ENCODE measurements at places on chromosomes 3 and 15. TPM values are rescaled to one million over a fixed set of nuclear protein-coding genes. Genes with fewer than 3 reads are reported as not detected.

DNA sequence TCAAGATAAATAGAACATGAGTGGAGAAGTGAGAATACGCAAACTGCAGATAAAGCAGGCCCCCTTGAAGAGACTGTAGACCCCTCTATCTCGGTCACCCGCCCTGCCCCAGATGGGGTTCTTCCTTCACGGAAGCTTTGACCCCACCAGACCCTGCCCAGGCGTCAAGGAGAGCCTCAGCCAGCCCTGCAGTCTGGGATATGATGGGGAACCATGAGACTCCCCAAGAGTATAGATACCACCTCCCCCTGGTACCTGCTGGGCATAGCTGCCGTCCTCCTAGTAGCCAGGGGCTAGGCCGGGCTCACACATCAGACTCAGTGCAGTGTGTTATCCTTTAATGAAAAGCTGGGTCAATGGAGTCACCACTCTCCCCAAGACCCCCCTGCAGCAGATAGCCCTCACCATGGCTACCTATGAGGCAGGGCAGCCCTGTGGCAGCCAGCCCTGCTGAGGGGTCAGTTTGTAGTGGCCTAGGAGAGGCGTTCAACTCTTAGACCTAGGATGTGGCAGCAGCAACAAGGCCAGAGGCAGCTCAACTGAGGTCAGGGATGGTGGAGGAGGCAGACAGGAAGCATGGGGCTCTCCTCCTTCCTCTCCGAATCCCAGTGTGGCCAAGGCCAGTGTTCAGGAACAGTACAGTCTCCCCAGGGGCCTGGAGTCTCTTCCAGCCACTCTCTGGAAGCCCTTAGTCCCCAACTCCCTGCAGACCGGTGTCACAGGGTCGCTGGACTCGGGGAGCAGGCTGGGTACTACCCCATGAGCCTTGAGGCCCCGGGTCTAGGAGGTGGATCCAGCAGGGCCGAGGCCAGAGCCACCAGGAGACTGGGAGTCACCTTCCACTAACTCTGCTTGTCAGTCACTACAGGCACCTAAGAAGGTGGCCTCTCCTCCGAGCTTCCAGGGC, 26.1 kb downstream of the PLXNB1 start:
- no peak overlapping the region for H3K27ac ChIP-seq
- DNase-seq, result no peak
- H3K4me3 ChIP-seq, result no peak overlapping the region
- H3K36me3 ChIP-seq, result peaks cover 55% of the 10 kb centered on the region
- H3K27me3 ChIP-seq, result no peaks in the 10 kb centered on the region
- H3K4me1 ChIP-seq, result no peaks in the 10 kb centered on the region

- peaks cover 4% of the 10 kb centered on the region for H3K4me1 ChIP-seq
- H3K4me3 ChIP-seq, result peak overlapping the region; percentile 84
- peak overlapping the region; percentile 70 for H3K27ac ChIP-seq
- H3K27me3 ChIP-seq, result no peaks in the 10 kb centered on the region
Observed at GRCh38 chr15:42737529-42738328, 801 bp upstream of the CDAN1 start.

CPN2 gene
- 0.22 TPM for total RNA-seq

GPR176 gene
- 39.3 TPM for total RNA-seq

- no peak overlapping the region for H3K4me3 ChIP-seq
- H3K27me3 ChIP-seq, result no peaks in the 10 kb centered on the region
- peaks cover 5% of the 10 kb centered on the region for H3K4me1 ChIP-seq
- no peak overlapping the region for H3K27ac ChIP-seq
Observed at GRCh38 chr3:65048151-65048550, 360.4 kb upstream of the ADAMTS9 start.

PPM1L gene
- total RNA-seq, result 3.3 TPM

- no peak overlapping the region for H3K27ac ChIP-seq
- no peaks in the 10 kb centered on the region for H3K27me3 ChIP-seq
- H3K4me1 ChIP-seq, result no peaks in the 10 kb centered on the region
- no peak overlapping the region for H3K4me3 ChIP-seq
- DNase-seq, result peak; percentile 26
- no peaks in the 10 kb centered on the region for H3K36me3 ChIP-seq
Observed at GRCh38 chr15:68402432-68403160, 29.4 kb downstream of the ITGA11 start.

GRCh38 chr3:17078926-17079465, 194.2 kb downstream of the PLCL2 start:
- H3K4me1 ChIP-seq, result no peaks in the 10 kb centered on the region
- H3K36me3 ChIP-seq, result no peaks in the 10 kb centered on the region
- no peaks in the 10 kb centered on the region for H3K27me3 ChIP-seq
- no peak overlapping the region for H3K27ac ChIP-seq

DNA sequence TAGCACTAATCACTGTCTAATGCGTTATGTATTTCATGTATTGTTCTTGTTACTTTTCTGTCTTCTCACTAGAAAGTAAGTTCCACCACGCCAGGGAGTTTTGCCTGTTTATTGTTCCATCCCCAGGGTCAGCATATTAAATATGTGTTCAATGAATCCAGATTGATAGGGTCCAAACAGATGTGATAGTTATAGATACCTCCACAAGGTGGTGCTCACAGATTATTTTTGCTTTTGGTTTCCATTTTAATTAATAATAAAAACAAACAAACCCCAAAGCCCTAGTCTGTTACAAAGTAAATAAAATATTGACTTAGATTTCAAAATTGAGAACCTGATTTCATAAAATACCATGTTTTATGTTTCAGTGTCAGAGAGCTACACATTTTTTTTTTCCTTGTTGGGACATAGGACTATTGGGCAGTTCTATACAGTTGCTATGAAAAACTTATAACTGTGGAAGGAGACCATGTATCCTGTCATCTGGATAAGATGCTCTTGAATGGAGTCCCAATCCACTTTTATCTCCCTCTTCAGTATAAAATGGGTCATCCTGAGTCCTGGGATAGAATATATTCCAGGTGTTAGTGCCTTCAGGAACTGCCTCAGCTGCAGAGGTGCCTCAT, 12.4 kb downstream of the OTOL1 start:
- H3K36me3 ChIP-seq, result no peaks in the 10 kb centered on the region
- no peak for DNase-seq
- H3K27me3 ChIP-seq, result no peaks in the 10 kb centered on the region
- H3K4me1 ChIP-seq, result no peaks in the 10 kb centered on the region
- H3K4me3 ChIP-seq, result no peak overlapping the region
- H3K27ac ChIP-seq, result no peak overlapping the region

GOLGB1 gene
- total RNA-seq, result 53.0 TPM

GRCh38 chr3:48222616-48223513, at the start of gene CAMP:
Gene CAMP (plus strand): TSS chr3:48223495. CDS start chr3:48223512, 17 bp downstream.
- no peak within 1 kb of the TSS for H3K4me3 ChIP-seq
- H3K36me3 ChIP-seq, result no peaks in the 10 kb centered on the region
- no peaks in the 10 kb centered on the region for H3K27me3 ChIP-seq
- DNase-seq, result no peak
- H3K27ac ChIP-seq, result no peak within 1 kb of the TSS

GRCh38 chr15:82663186-82663600, 16.0 kb upstream of the CPEB1 start:
- H3K4me3 ChIP-seq, result no peak overlapping the region
- H3K4me1 ChIP-seq, result no peaks in the 10 kb centered on the region
- H3K27me3 ChIP-seq, result peaks cover 16% of the 10 kb centered on the region

FGF7 gene
- total RNA-seq, result not detected

PLA2G4E gene
- total RNA-seq, result not detected

TMEM212 gene
- not detected for total RNA-seq

- H3K36me3 ChIP-seq, result no peaks in the 10 kb centered on the region
- H3K4me3 ChIP-seq, result no peak overlapping the region
- H3K4me1 ChIP-seq, result peaks cover 16% of the 10 kb centered on the region
- H3K27ac ChIP-seq, result no peak overlapping the region
Observed at GRCh38 chr3:63580151-63580550, 72.3 kb upstream of the SNTN start.

SLC7A14 gene
- total RNA-seq, result 0.42 TPM

DNA sequence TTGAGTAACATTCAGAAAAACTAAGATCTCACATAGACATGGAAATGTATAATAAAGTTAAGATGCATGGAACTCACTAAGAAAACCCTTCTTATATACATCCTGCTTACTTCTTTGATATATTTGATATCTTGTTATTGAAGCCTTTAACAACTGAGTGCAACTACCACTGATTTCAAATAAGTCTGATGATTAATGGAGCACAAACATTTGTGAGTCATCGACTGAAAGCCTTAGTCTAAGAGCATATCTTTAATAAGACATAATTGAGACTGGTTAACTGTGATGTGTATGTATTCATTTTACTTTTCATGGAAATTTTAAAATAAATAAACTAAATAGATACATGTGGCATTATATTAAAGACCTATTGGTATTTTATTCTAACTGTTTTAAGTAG, 740.5 kb downstream of the EPHA3 start:
- H3K4me3 ChIP-seq, result no peak overlapping the region
- H3K27ac ChIP-seq, result no peak overlapping the region
- DNase-seq, result no peak
- H3K27me3 ChIP-seq, result no peaks in the 10 kb centered on the region
- no peaks in the 10 kb centered on the region for H3K36me3 ChIP-seq

PLS1 gene
- 11.3 TPM for total RNA-seq

DNA sequence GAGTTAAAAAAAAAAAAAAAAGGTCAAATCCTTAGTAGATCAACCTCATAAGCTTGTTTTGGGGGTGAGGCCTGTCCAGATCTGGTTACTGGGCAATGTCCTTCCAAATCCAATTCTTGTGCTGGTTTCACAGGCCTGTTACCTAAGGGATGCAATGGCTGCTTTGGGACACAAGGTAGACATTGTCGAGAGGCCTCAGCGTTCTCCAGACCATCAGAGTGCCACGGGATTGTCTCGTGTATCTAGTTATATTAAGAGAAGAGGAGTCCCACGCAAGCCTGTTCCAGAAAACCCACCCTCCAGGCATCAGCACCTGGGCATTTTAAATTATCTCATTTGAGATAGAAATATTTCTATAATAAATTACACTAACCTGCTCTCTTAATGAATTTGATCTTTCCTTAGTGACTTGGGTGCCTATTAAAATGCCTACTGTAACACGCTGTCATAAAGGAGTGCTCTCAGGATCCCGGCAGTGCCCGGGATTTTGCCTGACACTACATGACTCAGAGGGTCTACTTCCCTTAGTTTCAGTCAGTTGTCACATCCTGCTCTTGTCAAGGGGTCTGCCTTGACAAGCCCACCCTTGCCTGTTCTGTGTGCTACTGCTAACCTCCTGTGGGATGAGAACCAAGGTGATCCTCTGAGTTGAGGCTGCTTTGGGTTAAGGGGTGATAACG, 116.0 kb downstream of the LIPC start:
- H3K4me1 ChIP-seq, result peaks cover 3% of the 10 kb centered on the region
- no peaks in the 10 kb centered on the region for H3K27me3 ChIP-seq
- H3K27ac ChIP-seq, result no peak overlapping the region
- no peaks in the 10 kb centered on the region for H3K36me3 ChIP-seq
